EL (cell line): ENCODE measurements at places on chromosomes 7 and 10.

DNA sequence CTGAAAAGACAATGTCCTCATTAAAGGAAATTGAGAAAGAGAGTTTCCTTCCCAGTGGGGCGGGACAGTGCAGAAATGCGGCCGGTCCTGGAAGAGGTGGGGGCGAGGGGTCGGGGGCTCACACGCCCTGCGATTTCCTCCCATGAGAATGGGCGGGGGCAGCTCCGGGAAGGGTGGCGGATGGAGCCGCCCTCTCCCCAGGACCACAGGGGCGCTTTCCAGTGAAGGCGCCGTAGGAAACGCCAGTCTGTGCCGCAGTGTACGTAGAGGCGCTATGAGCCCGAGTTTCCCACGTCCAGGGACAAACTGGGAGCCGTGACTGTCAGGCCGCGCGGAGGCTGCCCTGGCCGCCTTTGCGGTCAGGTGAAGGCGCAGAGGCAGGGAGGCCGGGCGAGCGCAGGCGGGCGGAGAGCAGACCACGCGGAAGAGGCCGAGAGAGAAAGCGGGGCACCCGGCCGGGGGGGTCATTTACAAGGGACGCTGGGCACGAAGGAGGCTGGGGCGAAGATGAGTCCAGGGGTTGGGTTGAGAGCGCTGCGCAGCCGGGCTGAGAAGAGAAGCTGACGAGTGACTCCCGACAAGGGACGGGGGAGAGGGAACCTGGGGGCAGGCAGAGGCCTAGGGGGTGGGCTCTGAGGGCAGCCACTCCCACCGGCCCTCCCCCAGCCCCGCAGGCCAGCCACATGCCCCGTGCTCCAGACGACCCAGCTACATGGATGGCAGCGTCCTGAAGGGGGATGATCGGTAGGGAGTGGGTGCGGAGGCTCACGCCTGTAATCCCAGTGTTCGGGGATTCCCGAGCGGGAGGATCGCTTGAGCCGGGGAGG, 45.0 kb downstream of the ALOX5 start:
- DNase-seq, result peak; percentile 52

DNA sequence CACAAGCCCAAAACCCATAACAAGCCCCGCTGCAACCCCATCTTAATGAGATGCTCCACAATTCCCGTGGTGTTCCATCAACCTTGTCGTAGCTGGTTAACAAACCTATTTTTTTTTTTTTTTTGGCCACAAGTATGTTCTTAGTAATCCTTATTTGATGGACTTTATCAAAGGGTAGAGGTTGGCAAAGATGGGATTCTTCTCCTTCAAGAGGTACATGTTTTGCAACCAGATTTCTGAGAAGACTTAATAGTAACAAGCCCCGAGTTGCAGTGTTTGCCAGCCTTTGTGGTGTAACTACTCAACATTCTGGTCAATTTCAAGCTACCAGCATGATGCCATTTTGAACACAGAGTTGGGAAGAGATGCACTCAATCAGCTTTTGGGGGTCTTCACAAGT, 181.7 kb downstream of the NRP1 start:
- no peak for DNase-seq

- DNase-seq, result no peak
Measured at GRCh38 chr10:80322711-80323110, 33.3 kb upstream of the MAT1A start.

DNA sequence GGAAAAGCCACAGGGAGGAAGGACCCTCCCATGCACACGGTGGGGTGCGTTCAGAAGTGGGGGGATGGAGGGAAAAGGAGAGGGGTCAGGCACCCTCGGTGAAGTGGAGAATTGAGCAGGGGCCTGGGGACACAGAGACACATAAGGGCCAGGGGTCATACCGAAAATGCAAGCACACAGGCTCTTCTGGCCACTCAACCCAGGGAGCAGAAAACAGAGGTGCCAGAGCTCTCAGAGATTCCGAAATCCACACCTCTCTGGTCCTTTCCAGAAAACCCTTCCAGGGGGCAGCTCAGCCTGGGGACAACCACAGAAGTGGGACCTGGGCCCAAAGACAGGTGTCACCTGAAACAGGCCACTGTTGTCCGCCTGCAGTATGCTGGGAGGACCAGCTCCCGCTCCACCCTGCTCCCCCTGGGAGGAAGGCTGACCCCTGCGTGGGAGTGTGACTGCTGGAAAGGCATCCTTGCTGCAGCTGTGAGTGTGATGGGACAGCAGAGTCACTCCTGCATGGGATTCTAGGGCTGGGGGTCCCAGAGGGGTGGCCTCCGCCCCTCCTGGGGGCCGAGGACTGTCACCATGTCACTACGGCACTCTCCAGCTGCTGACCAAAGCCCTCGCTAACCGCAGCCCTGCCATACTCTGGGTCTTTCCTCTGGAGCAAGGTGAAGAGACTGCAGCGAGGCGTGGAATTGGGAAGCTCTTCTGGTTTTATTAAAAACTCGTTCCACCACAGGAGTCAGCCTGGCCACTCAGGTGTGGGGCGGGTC, 63.1 kb downstream of the TMEM209 start:
- no peak for DNase-seq

- DNase-seq, result no peak
Measured at GRCh38 chr7:134372858-134373257, 56.1 kb upstream of the SLC35B4 start.

DNA sequence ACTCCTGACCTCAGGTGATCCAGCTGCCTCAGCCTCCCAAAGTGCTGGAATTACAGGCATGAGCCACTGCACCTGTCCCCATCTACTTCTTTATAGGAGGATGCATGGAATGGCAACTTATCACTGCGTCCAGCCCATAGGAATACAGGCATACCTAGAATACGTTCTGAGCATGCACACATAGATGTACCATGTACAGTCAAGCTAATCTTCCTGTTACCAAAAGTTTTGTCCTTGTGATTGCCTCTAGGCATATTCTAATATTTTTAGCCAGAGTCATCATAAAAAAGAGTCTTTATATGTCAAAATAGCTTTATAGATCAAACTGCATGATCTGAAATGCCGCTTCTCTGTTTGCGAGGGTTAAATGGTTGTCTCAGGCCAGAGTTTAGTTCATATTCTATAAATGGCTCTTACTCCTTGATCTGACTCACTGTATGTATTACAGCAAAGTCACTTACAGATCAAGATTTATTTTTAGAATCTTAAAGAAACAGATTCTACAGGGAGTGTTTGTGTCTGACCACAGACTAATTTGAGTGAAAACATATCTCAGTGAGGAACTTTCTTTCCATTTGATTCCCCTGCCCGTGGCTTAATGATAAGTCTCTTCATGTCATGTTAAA, 210.9 kb downstream of the CREB5 start:
- peak; percentile 29 for DNase-seq

GRCh38 chr7:159115601-159116501, 28.8 kb downstream of the VIPR2 start:
- no peak for DNase-seq

DNA sequence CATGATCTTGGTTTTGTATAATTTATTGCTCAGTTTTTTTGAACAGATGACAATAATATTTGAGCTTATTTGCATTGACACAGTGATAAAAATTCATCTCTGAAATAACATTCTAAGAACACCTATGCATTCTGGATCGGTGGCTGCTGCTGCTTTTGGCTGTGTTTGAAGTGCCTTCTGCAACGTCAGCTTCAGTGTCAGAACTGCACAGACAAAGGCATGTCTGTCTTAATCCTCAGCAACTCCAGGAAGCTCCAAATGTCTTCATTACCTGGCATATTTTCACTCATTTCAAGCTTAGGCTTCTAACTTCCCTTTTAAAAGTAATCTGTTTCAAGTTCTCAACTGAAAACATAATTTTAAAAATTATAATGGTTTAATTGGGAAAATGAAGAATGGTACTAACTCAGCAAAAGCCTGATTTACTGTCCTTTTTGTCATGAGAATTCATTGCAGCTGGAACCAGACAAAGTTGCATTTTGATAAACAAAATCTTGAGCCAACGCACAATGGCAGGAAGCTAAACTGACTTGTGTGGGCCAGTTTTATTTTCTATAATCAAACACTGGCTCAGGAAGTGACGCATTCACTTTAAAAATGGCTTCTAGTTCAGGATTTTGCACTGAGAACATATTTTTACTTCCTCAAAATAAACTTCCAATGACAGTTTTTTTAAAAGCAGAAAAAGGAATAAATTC, 38.7 kb downstream of the NPS start:
- DNase-seq, result no peak

GRCh38 chr7:1025743-1026581, 18.4 kb upstream of the GPR146 start:
- no peak for DNase-seq

DNA sequence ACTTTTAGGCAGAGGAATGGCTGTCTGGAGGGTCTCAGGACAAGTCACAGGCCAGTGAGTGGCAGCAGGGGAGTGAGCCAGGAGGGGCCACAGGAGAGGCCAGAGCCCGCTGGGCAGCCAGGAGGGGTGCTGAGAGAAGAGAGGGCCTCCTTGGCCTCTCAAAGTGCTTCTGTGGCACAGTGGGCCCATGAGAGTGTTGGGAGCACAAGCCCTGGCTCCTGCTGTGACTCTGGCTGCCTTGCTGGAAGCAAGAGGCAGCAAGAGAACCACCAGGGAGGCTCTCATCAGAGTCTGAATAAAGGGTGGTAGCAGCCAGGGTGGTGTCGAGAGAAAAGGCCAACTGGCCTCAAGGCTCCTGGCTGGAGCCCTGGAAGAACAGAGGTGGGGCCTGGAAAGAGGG, 91.1 kb downstream of the VOPP1 start:
- no peak for DNase-seq

GRCh38 chr10:98267894-98268693, at the start of gene LOXL4:
Gene LOXL4, minus strand, starts transcription at chr10:98268194. Its CDS starts 5,175 bp downstream, at chr10:98263019.
- DNase-seq, result peak; percentile 48

GRCh38 chr10:70695241-70696030, 23.1 kb downstream of the ADAMTS14 start:
- peak; percentile 44 for DNase-seq

DNA sequence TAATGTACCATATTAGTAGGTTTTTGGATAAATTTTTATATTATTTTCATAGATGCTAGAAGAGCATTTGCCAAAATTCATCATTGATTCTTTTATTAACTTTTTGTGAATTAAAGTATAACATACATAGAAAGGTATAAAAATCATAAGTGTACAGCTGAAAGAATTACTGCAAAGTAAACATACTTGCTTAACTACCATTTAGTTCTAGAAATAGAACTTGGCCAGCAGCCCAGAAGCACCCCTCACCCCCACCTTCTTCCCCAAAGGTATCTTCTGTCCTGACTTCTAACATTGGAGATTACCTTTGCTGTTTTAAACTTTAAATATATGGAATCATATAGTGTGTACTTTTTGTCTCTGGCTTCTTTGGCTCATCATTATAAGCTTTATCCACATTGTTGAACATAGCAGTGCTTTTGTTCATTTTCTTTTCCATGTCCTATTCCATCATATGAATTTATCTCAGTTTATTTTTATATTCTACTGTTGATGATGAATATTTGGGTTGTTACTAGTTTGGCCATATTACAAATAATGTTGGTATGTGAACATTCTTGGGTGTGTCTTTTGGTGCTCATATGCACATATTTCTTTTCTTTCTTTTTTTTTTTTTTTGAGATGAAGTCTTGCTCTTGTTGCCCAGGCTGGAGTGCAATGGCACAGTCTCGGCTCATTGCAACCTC, 142.8 kb downstream of the ADK start:
- peak; percentile 81 for DNase-seq

GRCh38 chr7:117871778-117872538, 1.3 kb downstream of the CTTNBP2 start:
- no peak for DNase-seq

DNA sequence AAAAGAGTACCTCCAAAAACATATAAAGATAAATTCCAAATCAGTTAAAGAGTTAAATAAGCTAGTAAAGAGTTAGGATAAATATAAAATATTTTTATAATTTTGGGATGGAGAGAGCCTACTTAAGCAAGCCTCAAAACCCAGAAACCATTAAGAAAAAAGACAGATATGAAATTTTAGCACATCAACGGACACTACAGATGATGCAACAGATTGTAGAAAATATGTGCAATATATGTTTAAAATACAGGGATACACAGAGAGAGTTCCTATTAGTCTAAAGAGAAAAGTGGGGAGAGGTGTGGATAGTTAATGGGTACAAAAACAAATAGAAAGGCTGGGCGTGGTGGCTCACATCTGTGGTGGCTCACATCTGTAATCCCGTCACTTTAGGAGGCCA, 23.6 kb upstream of the USP54 start:
- no peak for DNase-seq

DNA sequence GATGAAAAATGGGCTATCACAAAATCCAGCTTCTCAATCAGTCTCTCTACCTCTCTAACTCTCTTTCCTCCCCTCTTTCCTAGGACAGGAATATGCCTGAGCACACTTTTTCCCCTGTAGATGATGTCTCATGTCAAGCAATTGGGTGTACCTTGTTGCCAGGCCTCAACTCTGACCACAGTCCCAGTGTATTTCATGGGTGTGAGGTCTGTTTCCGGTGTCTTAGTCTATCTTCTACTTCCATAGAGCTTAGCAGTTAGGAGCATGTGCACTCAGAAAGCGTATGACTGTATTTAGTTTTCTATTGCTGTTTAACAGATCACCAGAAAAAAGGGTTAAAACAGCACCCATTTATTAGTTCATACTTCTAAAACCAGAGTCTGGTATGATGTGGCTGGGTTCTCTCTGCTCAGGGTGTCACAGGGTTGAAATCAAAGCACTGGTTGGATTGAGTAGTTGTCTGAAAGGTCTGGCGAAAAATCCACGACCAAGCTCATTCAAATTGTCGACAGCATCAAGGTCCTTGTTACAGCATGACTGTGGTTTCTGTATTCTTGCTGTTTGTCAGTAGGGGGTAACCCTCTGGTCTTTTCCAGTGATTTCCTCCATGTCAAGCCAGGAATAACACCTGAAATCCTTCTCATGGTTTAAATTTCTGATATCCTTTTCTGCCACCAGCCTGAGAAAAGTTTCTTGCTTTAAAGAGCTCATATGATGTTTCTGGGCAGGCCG, 130.0 kb downstream of the THSD7A start:
- no peak for DNase-seq

DNA sequence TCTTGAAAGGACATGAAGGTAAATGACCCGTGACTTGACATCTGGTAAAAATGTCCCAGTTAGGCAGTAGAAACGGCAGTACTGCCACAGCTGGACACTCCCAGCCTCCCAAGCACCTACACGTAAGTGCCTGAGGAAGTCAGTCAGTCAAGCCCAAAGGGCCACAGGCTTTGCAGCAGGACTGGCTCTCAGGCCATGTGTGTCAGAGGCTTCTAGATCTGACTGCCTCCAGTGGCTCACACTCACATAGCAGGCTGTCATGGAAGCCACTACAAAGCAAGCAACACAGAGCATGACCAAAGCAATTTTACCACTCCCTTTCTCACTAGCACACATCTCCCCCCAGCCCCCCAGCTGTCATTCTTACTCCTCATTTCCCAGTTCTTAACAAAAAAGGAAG, 17.8 kb upstream of the CCNJ start:
- DNase-seq, result peak; percentile 2
